ENCODE measurements at places on chromosomes 5 and 9. TPM values are rescaled to one million over a fixed set of nuclear protein-coding genes. Genes with fewer than 3 reads are reported as not detected.

DNA sequence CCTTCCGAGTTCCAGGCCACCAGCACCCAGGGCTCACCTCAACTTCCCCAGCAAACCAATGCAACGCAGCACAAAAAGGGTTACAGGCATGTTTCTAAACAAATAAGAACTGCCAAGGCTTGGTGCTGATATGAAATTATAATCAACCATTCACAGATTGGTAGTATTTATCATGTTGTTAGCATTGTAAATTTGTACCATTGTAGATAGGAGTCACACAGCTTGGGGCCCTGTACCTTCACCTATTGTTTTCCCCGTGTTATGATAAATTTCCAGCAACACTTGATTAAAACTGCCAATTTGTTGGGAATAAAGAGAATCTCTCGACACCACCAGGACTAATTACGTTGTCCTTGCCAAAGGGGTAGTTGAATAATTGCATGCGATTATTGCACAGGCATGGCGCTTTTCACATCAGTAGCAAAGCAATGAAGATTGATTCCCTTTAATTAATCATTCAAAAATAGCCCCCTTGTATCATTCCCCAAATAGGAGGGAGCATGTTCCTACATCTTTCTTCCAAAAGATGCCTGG is 454.1 kb downstream of the ZNF608 start:
- H3K27me3 ChIP-seq: no peaks in the 10 kb centered on the region
- H3K4me1 ChIP-seq: no peaks in the 10 kb centered on the region
- DNase-seq: no peak
- H3K27ac ChIP-seq: no peak overlapping the region
- no peaks in the 10 kb centered on the region for H3K36me3 ChIP-seq
- H3K4me3 ChIP-seq: no peak overlapping the region

DNA sequence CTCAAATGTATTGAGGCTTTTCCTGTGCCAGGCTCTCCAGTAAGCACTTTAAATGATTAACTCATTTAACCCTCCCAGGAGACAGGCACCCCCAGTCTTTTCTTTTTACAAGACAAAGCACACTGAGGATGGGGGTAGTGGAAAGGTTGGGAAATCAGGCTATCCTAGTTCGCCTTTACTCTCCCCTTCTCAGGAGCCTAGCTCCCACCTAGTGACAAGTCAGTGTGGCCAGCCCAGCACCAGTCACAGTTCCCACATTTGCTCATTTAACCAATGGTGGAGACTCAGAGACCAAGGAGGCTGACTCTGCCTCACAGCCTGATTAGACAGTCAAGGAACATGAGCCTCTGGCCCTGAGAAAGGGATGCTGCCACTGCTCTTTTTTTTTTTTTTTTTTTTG is 3.5 kb downstream of the ALDH7A1 start:
- H3K27me3 ChIP-seq: no peaks in the 10 kb centered on the region
- no peaks in the 10 kb centered on the region for H3K36me3 ChIP-seq
- H3K27ac ChIP-seq: no peak overlapping the region
- DNase-seq: no peak
- peaks cover 9% of the 10 kb centered on the region for H3K4me1 ChIP-seq
- H3K4me3 ChIP-seq: no peak overlapping the region

GRCh38 chr5:95840956-95841705 is 18.6 kb upstream of the GLRX start:
- no peak for DNase-seq
- peaks cover 19% of the 10 kb centered on the region for H3K4me1 ChIP-seq
- H3K27me3 ChIP-seq: no peaks in the 10 kb centered on the region

- no peaks in the 10 kb centered on the region for H3K27me3 ChIP-seq
- no peak overlapping the region for H3K27ac ChIP-seq
- no peak overlapping the region for H3K4me3 ChIP-seq
- no peak for DNase-seq
- H3K4me1 ChIP-seq: no peaks in the 10 kb centered on the region
Observed at GRCh38 chr9:87301371-87301770, 196.3 kb upstream of the DAPK1 start.

DNA sequence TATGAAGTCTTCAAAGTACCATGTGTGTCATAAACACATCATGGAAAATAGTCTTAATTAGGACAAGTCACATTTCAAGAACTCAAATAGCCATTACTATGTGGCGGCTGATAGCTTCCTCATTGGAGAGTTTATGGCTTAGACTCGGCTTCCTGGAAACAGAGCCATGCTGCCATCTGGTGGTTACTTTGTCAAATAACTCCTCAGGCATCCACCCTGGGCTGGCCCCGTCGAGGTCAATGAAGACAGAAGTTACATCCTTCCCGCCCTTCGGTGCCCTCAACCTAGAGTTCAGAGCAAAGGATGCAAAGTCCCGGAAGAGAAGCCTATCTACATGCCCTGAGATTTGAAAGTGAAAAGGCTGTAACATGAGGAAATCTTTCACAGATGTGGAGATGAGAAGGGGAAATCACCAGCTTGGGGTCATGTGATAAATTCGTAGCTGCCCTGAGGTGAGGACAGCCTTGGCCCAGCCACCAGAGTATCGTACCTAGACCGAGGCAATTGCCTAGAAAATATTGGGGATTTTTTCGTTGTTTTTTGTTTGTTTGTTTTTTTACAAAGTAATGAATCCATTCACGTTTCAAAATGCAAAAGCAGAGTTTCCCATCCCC is 45.5 kb upstream of the ZNF169 start:
- no peaks in the 10 kb centered on the region for H3K4me1 ChIP-seq
- peak; percentile 69 for DNase-seq
- H3K27ac ChIP-seq: no peak overlapping the region
- no peak overlapping the region for H3K4me3 ChIP-seq
- no peaks in the 10 kb centered on the region for H3K27me3 ChIP-seq

GRCh38 chr9:99024959-99025358 is 80.0 kb upstream of the TGFBR1 start:
- H3K27me3 ChIP-seq: no peaks in the 10 kb centered on the region
- H3K4me3 ChIP-seq: no peak overlapping the region
- H3K36me3 ChIP-seq: no peaks in the 10 kb centered on the region
- no peak for DNase-seq
- no peaks in the 10 kb centered on the region for H3K4me1 ChIP-seq
- H3K27ac ChIP-seq: no peak overlapping the region

DNA sequence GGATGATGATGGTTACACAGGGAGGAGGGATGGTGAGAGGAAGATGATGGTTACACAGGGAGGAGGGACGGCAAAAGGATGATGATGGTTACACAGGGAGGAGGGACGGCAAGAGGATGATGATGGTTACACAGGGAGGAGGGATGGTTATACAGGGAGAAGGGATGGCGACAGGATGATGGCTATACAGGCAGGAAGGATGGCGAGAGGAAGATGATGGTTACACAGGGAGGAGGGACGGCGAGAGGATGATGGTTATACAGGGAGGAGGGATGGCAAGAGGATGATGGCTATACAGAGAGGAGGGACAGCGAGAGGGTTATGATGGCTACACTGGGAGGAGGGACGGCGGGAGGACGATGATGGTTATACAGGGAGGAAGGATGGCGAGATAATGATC is 64.1 kb upstream of the FCN1 start:
- no peaks in the 10 kb centered on the region for H3K4me1 ChIP-seq
- no peak overlapping the region for H3K27ac ChIP-seq
- DNase-seq: no peak
- no peaks in the 10 kb centered on the region for H3K27me3 ChIP-seq
- no peaks in the 10 kb centered on the region for H3K36me3 ChIP-seq

DNA sequence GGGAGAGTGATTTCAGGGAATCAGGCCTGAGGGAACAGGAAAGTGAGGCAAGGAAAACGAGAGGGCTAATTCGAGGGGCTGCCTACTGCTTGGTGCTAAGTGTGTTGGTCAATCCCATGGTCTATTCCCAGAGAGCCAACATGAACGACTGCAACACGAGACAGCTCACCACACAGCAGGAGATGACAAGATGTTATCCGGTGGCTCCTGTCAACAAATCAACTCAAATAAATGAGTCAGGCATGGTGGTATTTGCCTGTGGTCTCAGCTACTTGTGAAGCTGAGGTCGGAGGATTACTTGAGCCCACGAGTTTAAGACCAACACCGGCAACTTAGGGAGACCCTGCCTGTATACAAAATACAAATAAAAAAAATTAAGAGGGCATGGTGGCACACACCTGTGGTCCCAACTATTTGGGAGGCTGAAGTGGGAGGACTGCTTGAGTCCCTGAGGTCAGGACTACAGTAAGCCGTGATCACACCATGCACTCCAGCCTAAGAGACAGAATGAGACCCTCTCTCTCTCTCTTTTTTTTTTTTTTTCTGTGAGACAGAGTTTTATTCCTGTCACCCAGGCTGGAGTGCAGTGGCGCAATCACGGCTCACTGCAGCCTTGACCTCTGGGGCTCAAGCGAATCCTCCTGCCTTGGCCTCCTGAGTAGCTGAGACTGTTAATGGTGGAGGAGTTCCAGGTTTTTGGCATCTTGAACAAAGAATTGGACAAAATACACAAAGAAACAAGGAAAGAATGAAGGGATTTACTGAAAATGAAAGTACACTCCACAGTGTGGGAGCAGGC is 9.0 kb upstream of the FAF2 start:
- H3K27ac ChIP-seq: no peak overlapping the region
- no peak for DNase-seq
- H3K36me3 ChIP-seq: no peaks in the 10 kb centered on the region
- no peaks in the 10 kb centered on the region for H3K27me3 ChIP-seq

DNA sequence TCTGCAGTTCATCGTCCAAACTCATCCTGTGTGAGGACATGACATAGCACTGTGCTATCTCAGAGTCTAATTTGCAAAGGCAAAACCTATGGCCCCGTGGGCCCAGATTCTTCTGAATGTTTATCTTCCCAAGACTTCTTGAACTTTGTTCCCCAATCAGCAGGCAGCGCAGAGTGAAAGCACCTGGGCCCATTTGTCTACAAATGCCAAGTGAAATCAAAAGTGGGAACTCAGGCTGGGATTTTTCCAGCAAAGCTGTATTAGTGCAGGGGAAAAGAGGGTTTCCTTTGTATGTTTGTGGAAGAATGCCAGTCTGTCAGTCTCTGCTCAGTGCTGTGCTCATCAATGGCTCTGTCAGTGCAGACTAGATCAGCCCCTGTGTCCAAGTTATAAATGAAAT is 55.8 kb downstream of the FOXD1 start:
- H3K4me1 ChIP-seq: peaks cover 10% of the 10 kb centered on the region
- H3K27ac ChIP-seq: no peak overlapping the region
- H3K36me3 ChIP-seq: no peaks in the 10 kb centered on the region
- no peak overlapping the region for H3K4me3 ChIP-seq

- peaks cover 14% of the 10 kb centered on the region for H3K36me3 ChIP-seq
- peak; percentile 57 for DNase-seq
- H3K27ac ChIP-seq: peak overlapping the region; percentile 98
- peaks cover 35% of the 10 kb centered on the region for H3K4me1 ChIP-seq
Observed at GRCh38 chr5:36876965-36877666, 547 bp downstream of the NIPBL start.

DNA sequence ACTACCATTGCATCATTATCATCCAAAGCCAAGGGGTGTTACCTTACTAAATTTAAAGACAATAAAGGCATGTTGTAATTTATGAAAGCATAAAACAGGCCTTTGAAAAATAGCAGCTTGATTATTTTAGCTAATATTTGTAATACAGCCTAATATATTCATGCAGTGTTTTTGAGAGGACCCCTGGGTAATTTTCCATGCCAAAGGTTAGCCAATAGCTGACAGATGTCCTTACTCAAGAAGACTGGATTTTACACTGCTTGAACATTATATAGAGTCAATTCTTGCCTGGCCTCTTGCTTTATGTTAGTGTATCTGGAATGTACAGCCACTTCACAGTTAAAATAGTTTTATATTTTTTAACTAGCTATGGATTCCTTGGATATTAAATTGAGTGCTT is 337.8 kb upstream of the PAPPA start:
- no peaks in the 10 kb centered on the region for H3K36me3 ChIP-seq
- no peak for DNase-seq
- no peaks in the 10 kb centered on the region for H3K4me1 ChIP-seq

SPATA31E1 gene
- not detected for total RNA-seq

DNA sequence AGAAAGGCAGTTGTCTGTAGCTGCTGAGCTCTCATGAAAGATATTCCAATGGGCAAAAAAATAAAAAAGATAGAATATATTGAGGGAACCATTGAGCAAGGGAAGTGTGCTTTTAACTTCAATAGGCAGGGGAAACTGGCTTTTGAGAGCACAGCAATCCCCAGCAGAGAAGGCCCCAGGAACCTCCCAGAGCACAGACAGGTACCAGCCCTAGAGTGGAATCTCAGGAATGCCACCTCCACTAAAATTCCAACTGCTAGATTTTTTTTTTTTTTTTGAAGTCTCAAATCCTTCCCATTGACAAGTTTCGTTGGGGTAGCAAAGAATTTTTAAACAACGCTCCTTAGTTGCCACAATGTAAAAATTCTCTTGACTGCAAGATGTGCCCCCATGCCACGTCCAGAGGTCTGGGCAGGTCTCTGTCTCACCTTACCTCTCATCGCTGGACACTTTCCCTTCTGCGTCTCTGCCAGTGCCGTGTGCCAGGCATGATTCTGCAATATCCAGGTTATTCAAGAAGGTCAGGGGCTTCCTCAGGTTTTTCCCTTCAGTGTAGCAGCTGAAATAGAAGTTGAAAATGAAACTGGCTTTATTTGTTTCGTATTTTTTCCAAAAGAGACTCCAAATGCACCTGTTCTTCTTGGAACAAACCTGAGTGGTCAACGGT is 64.2 kb upstream of the IRX1 start:
- H3K4me3 ChIP-seq: no peak overlapping the region
- no peaks in the 10 kb centered on the region for H3K27me3 ChIP-seq
- H3K36me3 ChIP-seq: no peaks in the 10 kb centered on the region

SARDH gene
- total RNA-seq: 0.73 TPM

PHF24 gene
- not detected for total RNA-seq

- no peaks in the 10 kb centered on the region for H3K4me1 ChIP-seq
- H3K36me3 ChIP-seq: no peaks in the 10 kb centered on the region
- DNase-seq: no peak
Observed at GRCh38 chr9:21294364-21294774, 10.7 kb downstream of the IFNA5 start.

FGF10 gene
- not detected for total RNA-seq

QRFP gene
- not detected for total RNA-seq

- H3K4me1 ChIP-seq: peaks cover 8% of the 10 kb centered on the region
- H3K27me3 ChIP-seq: no peaks in the 10 kb centered on the region
- DNase-seq: no peak
- no peak overlapping the region for H3K27ac ChIP-seq
- no peaks in the 10 kb centered on the region for H3K36me3 ChIP-seq
Observed at GRCh38 chr5:179862296-179862695, 3.7 kb upstream of the MRNIP start.

- H3K4me3 ChIP-seq: no peak overlapping the region
- H3K27ac ChIP-seq: no peak overlapping the region
- H3K4me1 ChIP-seq: no peaks in the 10 kb centered on the region
- no peak for DNase-seq
- no peaks in the 10 kb centered on the region for H3K27me3 ChIP-seq
Observed at GRCh38 chr9:130768265-130768664, 66.8 kb upstream of the ABL1 start.

DNA sequence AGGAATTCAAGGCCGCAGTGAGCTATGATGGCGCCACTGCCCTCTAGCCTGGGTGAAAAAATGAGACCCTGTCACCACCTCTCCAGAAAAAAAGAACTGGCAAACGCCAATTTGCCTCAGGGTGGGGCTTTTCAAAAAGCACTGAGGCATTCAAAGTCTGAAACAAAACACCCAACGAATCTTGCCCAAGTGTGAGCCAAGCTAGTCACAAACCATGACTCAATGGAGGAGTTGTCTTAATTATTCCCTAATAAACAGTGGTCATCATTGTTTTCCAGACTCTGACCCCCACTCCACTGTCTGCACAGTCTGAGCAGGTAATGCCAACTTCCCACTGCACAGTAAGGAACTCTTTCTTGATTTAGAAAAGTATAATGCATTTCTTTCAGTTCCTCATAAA is 16.8 kb downstream of the FRMD3 start:
- H3K27me3 ChIP-seq: no peaks in the 10 kb centered on the region
- no peak overlapping the region for H3K27ac ChIP-seq
- no peak overlapping the region for H3K4me3 ChIP-seq
- DNase-seq: no peak
- H3K36me3 ChIP-seq: no peaks in the 10 kb centered on the region

Data from naive thymus-derived CD4-positive, alpha-beta T cell (primary cell).